Skeletal muscle cell (primary cell): ENCODE measurements at places on chromosomes 6 and 20.

GRCh38 chr6:148502773-148503135 is 160.1 kb downstream of the SASH1 start:
- no peak for DNase-seq

DNA sequence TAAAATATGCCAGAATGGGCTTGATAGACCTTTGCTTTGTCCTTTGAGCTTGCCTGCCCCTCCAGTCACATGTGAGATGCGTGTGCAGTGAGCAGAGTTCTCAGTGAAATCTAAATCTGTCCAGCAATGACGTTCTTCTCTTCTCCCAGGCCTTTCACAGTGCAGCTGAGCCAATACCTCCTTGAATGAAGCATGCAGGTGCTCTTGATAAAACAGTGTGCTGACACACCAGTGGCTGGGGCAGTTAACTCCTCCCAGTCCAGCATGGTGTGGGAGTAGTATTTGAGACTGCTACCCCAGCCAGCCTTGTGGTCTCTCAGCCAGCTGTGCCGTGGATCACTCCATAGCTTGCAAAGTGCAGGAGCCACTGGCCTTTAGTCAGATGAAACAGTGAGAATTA is 240.5 kb downstream of the FARS2 start:
- DNase-seq: no peak

DNA sequence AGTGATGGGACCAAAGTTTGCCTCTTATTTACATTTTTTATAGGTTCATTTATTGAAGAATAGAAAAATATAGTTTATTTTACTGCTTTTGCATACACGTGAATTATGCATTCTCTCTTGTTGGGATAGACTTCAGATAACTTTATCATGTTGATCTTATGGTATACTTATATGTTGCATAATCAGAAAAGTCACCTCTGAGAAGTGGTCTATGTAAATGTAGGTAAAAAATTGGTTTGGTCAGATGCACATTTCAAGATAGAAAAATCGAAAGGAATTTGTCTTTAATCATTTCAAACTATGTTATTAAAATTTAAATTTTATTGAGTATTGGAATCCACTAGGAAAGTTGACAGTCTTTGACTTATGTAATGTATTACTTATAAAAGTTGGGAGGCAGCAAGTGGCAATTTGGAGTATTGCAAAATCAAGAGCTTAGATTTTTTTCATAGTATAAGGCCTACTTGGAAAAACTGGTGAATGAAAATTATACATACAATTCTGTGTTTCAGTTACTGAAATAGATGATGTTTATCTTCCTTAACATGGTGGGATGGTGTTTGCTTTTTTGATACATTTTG is 2.4 kb downstream of the PHF3 start:
- no peak for DNase-seq

- DNase-seq: no peak
Measured at GRCh38 chr20:53941680-53942471, 128.5 kb downstream of the BCAS1 start.

DNA sequence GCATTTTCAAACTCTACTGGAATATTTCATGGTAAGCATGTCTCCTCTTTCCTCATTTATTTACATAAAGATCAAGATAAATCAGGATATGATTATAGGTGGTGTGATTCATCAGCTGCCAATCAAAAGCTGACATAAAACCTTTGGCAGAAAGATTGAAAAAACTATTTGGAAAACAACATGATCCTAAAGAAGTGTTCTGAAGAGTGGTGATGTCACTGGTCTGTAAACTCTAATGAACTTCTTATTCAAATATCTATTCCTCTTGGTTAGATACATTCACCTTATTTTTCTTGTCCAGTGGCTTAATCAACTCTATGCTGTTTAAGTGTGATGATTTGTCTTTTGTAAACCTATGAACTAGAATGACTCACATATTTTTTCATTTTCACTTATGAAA is 535.5 kb upstream of the CITED2 start:
- DNase-seq: no peak

GRCh38 chr6:74677463-74677862 is 528.4 kb downstream of the COL12A1 start:
- DNase-seq: no peak

DNA sequence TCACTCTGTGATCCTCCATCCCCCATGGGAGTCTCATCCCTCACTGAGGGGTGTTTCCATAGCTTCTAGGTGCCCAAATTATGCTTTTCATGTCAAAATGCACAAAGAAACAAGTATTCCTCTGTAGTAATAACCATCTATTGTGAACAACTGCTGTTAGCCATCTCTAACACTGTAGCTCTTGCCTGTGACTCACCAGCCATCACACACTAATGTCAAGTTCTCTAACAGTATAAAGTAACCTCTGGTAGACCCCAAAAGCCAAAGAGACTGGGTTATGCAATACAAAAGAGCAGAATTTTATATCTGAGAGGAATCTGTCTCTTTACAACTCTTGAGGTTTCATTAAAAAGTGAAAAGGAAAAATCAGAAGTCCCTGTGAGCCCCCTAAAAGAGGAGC is 25.4 kb upstream of the IYD start:
- peak; percentile 47 for DNase-seq

DNA sequence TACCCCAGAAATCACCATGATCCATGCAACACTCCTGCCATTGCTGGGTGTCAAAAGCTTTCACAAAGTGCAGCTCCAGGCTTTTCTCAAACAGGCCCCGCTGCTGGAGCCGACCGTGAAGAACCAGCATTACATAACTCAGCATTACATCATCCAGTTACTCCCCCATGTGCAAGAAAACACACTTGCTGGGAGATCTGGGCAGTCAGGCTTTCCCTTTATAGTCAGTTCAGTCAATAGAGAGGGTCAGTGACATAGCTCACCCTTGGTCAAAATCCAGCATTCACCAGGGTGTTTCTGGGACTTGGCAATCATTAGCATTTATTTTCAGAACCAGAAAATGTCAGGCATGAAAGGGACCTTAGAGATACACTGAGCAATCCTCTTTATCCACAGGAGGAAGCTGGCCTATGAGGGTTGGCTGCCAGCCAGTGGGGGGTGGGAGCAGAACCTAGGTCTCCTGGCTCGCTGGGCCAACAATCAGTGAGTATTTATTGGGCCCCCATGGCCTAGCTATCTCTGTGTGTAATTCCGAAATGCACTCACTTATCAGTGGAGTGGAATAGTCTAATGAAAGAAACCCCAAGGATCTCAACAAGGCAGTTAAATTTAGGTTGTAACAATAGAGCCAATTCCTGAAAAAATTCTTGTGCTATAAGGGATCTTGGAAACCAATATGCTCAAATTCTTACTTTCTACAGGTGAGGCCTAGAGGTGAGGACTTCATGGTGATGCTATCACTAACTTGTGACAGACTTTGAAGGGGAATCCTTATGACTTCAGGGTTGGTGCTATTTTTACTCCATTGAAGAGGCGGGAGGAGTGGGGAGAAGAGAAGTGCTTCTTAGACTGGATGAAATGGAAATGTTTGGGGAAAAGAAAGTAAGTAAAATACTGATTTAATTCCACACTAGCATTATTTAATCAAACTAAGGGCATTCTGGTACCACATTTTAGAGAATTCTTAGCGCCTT is 54.6 kb downstream of the LYRM4 start:
- no peak for DNase-seq

GRCh38 chr20:38810926-38811630 is 5.6 kb downstream of the PPP1R16B start:
- no peak for DNase-seq

- no peak for DNase-seq
Measured at GRCh38 chr6:124430740-124431318, 531.4 kb upstream of the RNF217 start.

DNA sequence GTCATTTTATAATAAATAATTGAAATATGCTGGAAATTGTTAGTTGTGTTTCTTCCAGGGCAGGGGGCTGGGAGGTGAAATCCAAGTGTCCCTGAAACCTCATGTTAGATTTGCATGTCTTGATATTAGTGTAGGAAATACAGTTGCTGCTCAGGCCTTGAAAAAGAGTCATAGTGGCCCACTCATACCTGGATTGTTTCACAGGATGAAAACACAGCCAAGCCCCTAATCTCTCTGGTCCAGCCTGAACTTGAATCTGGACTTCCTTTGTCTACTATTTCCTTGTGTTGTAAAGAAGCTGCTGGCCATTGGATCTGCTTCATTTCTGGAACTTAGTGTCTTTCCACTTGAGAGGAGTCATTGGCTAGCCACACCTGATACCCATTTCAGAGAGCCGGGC is 108.8 kb upstream of the JARID2 start:
- DNase-seq: no peak

- DNase-seq: no peak
Measured at GRCh38 chr6:146273490-146273889, 244.6 kb downstream of the GRM1 start.

GRCh38 chr20:25484224-25484846 is 76.9 kb downstream of the GINS1 start:
- no peak for DNase-seq

DNA sequence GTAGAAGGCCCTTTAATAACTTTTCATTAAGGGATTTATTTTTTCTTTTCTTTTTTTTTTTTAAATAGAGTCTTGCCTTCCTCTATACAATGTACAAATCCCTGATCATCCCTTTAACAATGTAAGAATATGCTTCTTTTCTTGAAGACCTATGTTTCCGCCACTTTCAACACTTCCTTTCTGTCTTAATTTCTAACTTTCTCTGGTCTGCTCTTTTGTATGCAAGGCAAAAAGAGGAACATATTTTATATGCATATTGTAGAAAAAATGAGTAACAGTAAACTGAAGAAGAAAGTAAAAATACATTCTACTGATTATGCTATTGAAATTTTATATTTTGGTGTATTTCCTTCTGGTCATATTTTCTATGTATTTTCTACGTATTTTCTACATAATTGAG is 484.7 kb downstream of the TFAP2B start:
- no peak for DNase-seq

DNA sequence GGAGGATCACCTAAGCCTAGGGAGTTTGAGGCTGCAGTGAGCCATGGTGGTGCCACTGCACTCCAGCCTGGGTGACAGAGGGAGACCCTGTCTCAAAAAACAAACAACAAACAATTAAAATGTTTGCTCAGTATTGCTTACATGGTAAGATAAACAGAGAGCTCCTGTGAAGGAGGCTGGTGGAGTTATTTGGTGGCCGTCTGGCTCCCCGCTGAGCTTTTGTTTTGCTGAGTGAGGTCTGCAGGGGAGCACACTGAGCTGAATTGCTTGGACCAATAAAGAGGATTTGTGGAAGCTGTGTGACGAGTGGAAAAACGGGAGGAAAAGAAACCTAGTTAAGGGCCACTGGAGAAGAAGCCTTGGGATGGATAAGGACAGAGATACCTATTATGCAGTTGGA is 41.1 kb upstream of the BMP6 start:
- no peak for DNase-seq

GRCh38 chr6:118913161-118913560 is 19.2 kb downstream of the ASF1A start:
- no peak for DNase-seq

DNA sequence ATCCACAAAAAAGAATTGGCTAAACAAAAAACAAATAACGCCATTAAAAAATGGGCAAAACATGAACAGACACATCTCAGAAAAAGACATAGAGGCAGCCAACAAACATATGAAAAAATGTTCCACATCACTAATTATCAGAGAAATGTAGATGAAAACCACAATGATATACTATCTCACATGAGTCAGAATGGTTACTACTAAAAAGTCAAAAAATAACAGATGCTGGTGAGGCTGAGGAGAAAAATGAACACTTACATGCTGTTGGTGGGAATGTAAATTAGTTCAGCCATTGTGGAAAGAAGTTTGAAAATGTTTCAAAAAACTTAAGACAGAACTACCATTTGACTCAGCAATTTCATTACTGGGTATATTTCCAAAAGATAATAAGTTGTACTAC is 430.1 kb upstream of the JAG1 start:
- no peak for DNase-seq

- DNase-seq: no peak
Measured at GRCh38 chr6:121442576-121442975, 7.1 kb downstream of the GJA1 start.

DNA sequence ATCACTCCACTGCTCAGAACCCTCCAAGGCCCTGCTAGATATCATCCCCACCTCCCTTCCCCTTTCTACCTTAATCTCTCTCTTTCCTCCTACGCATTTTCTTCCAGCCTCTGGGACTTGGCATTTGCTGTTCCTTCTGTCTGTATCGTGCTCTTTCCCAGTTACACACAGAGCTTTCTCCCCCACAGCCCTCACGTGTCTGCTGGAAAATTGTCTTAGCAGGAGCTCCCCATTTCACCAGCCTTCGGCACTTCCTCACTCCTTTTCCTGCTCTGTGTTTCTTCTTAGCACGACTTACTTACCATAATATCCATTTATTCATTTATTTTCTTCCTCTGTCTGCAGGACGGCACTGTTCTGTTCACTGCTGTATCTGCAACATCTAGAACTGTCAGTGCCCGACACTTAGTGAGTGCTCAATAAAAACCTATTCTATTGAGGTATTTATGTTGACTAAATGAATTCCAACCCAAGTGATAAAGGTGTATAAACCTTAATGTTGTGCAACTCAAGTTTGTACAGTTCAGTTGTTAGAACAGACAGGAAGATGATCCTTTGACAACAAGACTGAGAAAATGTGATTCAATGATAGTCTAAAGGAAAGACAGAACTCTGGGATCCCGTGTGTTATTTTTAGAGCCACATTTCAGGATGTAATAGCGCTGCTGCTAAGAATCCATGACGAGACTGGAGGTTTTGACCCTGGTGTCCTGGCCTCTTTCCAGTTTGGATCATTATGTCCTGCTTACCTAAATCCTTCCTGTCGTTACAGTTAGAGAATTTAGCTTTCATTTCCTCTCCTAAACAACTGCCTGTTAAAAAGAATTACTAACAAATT is 170.1 kb upstream of the LAMP5 start:
- peak; percentile 89 for DNase-seq

DNA sequence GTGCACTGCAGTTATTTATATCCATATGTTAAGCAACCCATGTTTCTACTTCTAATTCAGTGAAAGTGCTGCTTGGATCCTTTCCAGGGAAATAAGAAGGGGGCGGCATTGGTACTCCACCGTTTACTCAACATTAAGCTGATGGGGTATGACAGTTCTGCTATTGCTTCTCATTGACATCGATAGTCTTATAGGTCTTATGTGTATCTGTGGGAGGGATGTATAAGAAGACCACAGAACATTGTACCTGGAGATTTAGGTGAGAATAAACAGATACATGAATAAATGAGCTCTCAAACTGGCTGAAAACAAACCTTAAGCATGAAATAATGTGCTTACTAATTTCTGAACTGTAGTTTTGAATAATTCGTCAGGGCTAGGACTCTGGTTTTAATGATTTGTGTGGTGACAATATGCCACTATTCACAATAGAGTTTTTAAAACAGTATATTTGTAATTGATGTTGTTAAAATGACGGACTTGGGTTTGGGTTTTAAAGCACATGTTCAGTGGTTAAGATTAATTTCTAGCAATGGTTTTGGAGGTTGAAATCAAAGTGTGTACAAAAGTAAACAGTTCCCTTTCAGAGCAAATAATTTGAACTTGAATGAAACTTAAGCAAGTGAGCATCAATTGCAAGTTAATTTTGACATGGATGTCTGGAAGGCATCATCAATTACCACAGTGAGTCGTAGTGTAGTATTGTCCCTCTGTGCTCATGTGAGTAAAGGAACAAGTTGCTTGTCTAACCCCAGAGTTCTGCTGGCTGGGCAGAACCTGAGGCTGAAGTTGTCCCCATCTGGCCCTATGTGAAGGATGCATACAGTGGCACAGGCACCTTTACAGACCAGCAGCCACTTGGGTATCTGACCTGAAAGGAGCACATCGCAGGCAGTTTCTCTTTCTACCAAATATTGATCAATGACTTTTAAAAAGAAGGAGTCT is 84.7 kb upstream of the SUPT3H start:
- no peak for DNase-seq

- no peak for DNase-seq
Measured at GRCh38 chr20:63900413-63900812, 5.5 kb downstream of the DNAJC5 start.
